ENCODE measurements at places on chromosomes 5 and 9.

DNA sequence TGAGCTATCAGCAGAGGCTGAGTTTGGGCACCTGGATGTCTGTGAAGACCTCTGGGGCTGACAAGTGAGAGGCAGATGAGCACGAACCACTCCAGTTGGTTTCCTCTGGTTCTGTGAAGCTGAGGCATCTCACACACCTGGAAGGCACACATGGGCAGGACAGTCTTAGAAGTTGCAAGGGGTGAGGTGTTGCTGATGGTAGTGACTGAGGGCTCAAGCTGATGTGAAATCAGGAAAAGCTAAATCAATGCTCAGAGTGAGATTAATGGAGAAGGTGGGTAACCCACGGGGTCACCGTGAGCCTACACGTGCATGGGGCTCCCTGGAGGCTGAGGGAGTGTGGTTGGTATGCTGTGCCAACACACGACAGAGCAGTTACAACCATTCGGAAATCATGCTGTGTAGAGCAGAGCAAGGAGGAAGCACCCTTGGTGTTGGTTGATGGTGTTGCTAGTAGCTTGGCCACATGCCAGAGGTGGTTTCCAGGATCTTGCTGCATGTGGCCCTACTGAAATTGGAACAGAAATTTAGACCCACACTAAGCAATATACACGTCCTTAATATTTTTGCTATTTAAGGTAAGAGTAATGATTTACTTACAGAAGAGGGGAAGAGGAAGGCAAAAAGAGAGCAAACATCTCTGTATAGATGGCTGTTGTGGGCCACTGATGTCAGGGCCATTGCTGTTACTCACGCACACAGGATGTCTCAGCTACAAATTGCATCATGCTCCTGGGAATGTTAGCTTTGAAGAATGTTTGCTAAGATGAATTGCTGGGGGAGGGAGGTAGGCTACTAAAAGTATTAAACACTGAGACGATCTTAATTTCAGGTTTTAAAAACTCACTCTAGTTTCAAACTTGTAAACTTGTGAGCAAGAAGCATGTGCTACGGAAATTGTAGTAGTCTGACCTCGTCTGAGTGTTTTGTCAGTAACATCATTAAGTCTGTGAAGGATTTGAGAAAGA, 170.5 kb downstream of the ARHGEF28 start:
- DNase-seq: peak; percentile 73

- DNase-seq: no peak
These were observed 4.3 kb upstream of the IFNB1 start for GRCh38 chr9:21081999-21082398.

GRCh38 chr5:164861610-164862009, 1356.2 kb downstream of the MAT2B start:
- no peak for DNase-seq

GRCh38 chr5:92409134-92409533, 1026.0 kb upstream of the ARRDC3 start:
- DNase-seq: no peak
